GM10248 (cell line): ENCODE measurements at places on chromosomes 12 and 14.

- DNase-seq: peak; percentile 71
Measured at GRCh38 chr12:92551853-92552397, 150.9 kb upstream of the PLEKHG7 start.

DNA sequence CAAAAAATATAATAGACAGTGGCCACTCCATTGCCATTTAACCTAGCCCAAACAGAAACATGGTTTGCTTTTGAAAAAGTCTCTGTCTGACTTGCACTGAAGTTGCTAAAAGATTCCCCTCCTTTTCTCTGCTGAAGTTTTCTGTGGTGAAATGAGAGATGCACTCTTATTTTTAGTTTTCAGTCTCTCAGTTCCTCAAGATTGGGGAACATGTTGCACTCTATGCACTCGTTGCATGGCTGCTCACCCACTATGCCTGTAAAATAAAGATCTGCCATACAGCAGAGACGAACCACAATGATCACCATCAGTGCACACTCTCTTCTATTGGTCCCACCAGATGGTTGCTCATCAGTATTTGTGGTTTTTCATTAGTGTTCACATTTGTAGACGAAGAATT, 13.1 kb upstream of the DAAM1 start:
- DNase-seq: peak; percentile 61

GRCh38 chr14:68598621-68599447, 194.0 kb downstream of the ZFP36L1 start:
- DNase-seq: no peak

DNA sequence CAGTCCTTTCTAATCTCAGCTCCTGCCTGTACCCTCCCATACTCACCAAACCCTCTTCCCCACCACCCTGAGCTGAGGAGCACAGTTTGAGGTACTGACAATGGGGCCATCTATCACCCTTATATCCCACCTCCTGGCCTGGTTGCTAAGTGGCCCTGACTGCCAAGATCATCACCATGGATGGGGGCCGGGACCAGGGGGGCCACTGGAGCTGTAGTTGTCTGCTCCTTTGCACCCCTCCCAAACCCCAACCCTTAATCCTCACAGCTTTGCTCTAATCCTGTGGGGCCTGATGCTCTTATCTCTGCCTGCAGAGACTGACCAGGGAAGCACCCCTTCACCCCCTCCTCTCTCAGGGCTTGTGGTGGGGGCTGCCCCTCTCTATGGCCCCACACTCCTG, 395 bp upstream of the GNB3 start:
- no peak for DNase-seq

- DNase-seq: no peak
Measured at GRCh38 chr12:131850856-131851559, 22.8 kb downstream of the MMP17 start.

DNA sequence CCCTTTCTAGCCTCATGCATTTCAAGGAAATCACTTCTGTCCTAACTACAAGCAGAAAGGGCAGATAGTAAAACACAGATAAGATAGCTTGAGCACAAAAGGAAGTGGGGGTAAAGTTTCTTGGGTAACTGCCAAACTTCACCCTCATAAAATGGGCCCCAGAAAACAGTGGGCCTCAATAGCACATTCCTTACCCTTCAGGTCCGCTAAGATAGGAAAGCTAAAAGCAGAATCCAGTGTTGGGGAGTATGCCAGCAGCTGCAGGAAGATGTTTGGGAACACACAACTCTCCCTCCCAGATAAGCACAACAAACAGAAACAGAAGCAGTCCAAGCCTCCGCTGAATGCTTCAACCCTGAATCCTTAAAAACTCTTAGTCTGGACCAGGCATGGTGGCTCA, 110.9 kb upstream of the MGAT4C start:
- no peak for DNase-seq

GRCh38 chr12:29782871-29783772, 620 bp downstream of the TMTC1 start:
- no peak for DNase-seq

GRCh38 chr12:108560321-108560721, 652 bp downstream of the SART3 start:
- DNase-seq: no peak

DNA sequence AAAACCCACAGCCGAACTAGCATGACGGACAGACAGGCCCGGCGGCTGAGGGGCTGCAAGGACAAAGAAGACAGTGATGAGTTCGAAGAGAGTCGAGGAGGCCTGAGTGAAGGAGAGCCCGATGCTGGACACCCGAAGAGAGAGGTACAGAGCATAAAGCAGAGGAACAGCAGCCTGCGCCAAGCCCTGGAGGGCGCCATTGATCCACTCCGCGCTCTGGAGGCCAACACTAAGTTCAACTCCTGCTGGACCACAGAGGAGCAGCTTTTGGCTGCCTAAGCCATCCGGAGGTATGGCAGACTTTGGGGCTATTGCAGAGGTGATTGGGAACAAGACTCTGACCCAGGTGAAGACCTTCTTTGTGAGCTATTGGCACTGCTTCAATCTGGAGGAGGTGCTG, 7.8 kb upstream of the PLXNC1 start:
- DNase-seq: peak; percentile 48

DNA sequence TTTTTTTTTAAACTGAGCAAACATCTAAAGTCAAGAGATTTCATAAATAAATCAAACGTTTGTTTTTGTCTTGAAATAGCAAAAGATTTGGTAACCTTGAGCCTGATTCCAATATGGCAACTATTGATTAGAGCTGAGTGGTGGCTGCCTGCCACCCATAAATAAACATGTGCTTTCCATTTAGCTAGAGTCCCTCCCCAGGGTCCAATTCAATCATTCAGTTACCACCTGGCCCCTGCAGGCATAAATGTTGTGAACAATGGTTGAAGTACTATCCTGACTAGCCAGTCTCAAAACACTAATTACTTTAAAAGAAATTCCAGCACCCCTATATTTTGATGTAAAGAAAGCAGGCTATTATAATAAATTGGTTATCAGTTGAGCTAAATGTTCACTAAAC, 129.7 kb upstream of the GRIP1 start:
- DNase-seq: no peak

- no peak for DNase-seq
Measured at GRCh38 chr12:113221997-113222729, 899 bp downstream of the TPCN1 start.

DNA sequence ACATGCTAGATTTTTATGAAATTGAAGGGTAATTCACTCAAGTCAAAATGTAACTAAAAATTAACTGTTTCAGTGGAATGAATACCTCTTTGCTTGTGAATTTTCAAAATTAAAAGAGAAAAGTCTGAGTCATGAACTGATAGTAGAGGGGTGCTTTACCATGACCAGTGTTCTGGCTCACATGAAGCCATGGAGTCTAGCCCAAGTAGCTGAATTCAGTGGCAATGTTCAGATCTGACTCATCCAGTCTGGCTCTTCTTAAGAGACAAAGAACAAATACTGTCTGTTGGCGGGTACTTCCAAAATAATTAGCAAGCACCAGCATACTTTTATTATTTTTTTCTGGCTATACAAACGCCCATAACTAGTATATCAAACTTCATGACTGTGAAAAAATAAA, 366.3 kb upstream of the GARIN6 start:
- no peak for DNase-seq

DNA sequence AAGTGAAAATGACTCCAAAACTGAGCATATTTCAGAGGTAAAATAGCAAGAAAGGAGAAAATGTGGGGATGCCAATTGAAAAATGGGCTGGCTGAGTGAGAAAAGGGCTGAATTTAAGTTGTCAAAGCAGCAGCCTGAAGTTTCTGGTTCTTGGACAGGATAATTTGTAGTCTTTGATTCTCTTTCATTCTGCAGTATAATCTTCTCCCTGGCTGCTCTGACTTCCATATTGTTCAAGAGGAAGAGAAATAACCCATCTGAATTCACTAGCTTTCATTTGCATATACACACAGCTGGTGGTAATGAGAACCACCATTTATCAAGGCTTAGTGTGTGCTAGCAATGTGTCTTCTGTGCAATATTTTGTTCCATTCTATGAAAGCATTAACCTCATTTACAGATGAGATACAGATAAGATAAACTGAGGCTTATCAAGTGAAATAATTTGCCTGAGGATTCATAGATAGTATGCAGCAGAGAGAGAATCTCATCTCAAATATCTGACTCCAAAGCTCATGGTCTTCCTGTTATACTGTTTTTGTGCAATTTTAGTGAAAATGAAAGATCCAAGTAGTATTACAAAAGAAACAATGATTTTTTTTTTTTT, 184.2 kb downstream of the TMTC2 start:
- no peak for DNase-seq

DNA sequence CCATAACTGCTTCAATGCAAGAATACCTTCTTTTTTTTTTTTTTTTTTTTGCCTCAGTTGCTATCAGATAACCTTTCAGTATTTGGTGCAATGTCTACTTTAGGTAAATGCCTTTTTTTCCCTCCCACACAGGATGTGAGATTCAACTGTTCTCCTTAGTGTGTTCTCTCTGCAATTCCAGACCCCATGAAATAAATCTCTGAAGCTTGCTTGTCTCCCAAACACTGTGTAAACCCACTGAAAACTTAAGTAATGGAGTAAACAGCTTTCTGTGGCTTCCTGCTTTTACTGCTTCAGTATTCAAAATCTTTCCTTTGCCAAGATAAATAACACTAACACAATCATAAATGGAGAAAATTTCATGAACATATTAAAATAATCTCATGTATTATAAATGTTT, 55.8 kb upstream of the CLEC14A start:
- no peak for DNase-seq

- DNase-seq: no peak
Measured at GRCh38 chr12:25655702-25656101, 102.6 kb upstream of the LMNTD1 start.

GRCh38 chr14:63276492-63277342, 42.0 kb downstream of the GPHB5 start:
- DNase-seq: peak; percentile 54

DNA sequence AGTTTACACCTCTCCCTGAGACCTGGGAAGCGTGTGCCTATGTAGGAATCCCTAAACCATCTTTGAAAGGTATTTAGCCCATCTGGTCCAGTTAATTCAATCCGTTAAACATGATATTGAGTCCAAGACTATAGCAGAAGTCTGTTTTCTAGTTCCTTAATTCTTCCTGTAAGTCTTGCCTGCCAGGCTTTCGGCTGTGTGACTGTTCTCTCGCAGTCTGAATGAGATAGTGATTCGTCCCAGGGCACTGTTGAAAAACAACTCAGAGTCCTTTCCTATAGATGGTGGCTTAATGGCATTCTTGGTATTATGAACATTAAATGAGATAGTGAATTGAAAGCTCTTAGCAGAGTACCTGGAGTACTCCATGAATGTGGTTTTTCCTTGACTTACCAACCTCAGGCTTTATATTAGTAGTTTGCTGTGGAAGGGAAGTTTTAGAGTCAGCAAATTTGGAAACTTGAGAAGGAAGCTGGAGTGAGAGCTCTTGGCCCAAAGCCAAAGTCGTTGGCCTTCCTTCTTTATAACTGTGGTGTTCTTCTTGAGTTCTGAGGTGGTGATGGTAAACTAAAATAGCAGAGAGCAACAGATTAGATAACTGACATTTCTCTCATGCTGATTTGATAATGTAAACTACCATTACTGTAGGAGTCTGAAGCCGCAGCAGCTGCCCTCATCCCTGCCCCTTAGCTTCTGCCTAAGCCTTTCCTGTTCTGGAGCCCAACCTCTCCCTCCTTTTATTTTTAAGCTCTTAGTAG, 76.5 kb downstream of the TGFB3 start:
- no peak for DNase-seq

GRCh38 chr12:90323217-90323616, 614.6 kb upstream of the ATP2B1 start:
- DNase-seq: no peak

DNA sequence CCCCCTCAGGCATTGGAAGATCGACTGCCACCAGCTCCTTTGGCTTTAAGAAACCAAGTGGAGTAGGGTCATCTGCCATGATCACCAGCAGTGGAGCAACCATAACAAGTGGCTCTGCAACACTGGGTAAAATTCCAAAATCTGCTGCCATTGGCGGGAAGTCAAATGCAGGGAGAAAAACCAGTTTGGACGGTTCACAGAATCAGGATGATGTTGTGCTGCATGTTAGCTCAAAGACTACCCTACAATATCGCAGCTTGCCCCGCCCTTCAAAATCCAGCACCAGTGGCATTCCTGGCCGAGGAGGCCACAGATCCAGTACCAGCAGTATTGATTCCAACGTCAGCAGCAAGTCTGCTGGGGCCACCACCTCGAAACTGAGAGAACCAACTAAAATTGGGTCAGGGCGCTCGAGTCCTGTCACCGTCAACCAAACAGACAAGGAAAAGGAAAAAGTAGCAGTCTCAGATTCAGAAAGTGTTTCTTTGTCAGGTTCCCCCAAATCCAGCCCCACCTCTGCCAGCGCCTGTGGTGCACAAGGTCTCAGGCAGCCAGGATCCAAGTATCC, 288.7 kb downstream of the NAV3 start:
- no peak for DNase-seq

DNA sequence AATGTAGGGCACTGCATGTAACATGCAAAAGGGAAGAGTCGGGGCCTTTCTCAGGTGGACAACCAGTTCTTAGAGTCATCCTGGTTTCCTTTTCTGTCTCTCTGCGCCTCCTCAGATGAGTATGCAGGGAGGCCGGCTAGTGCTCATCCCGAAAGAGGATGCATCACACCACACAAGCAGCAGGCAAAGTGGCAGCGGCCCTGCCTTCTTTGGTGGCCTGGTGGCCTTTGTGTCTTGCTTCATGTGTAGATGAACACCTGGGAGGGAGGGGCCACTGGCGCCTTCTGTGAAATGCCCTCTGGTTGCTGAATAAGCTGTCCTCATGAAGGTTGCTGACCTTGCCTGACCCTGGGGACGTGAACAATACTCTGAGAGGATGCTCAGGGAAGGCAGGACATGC, 18.0 kb downstream of the SLC24A4 start:
- peak; percentile 34 for DNase-seq

DNA sequence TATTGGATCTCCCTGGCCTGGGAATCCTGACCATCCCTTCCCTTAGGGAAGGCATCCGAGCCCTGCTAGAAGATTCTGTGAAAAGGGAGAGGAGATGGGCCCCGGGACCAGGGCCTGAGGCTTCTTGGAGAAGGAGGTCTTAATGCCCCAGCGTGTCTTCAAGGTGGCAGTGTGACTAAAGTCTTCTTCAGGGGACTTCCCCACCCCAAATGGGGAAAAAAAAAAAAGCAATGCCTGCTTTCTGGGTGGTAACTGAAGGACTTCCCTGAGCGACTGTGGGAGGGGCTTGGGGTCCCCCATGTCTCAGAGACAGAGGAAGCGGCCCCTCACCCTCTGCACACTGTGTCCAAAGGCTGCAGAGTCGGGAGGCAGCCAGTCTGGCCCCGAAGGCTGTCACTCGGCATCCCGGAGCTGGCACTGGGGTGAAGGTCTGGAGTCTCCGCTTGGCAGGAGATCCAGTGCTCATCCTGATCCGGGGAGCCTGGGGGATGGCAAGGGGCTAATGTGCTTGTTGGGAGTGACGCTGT, 7.8 kb upstream of the PGF start:
- peak; percentile 44 for DNase-seq

- no peak for DNase-seq
Measured at GRCh38 chr12:2324387-2324786, 271.6 kb downstream of the CACNA1C start.
